ENCODE measurements at places on chromosomes 11 and 22.
A peak's percentile ranks its signal among the peaks of the same experiment; 100 is the strongest.

- peak; percentile 39 for DNase-seq
These were observed 1.7 kb upstream of the XBP1 start for GRCh38 chr22:28801845-28802594.

- DNase-seq = no peak
These were observed 39.1 kb upstream of the GRAMD4 start for GRCh38 chr22:46580940-46581537.

GRCh38 chr11:58334708-58335107 lies 24.2 kb downstream of the OR5B17 start:
- no peak for DNase-seq

DNA sequence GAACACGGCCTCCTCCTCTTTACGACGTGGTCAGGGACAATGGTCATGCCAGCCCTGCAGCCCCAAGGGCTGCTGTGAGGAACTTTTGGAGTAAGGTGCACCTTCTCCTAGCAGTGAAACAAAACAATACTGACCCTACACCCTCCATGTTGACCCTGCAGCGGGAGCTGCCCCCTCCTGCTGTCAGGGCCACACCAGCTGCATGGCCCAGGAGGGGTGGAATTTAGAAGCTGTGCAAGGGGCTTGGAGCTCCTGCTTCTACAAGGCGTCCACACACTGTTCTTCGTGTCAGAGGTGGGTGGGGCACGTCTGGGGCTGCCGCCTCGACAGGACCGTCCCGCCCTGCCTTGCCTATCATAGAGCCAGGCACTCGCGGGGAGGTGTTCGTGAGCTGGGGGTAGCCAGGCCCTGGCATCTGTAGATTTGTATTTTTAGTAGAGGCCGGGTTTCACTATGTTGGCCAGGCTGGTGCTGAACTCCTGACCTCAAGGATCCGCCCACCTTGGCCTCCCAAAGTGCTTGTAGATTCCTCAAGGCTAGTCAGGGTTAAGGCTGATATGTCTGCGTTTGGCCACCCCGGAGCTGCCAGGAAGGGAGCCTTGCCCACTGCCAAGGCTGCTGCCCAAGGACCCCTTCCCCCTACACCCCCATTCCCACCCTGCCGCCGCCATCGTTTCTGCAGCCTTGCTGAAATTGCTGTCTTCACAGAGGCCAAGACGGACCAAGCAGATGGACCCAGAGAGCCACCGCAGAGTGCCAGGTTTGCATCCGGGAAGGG lies 15.9 kb downstream of the INCENP start:
- DNase-seq = no peak

GRCh38 chr11:95943546-95943945 lies 19.6 kb upstream of the MTMR2 start:
- DNase-seq = no peak

- DNase-seq = no peak
These were observed 1264.0 kb upstream of the CNTN5 start for GRCh38 chr11:97756571-97757335.

DNA sequence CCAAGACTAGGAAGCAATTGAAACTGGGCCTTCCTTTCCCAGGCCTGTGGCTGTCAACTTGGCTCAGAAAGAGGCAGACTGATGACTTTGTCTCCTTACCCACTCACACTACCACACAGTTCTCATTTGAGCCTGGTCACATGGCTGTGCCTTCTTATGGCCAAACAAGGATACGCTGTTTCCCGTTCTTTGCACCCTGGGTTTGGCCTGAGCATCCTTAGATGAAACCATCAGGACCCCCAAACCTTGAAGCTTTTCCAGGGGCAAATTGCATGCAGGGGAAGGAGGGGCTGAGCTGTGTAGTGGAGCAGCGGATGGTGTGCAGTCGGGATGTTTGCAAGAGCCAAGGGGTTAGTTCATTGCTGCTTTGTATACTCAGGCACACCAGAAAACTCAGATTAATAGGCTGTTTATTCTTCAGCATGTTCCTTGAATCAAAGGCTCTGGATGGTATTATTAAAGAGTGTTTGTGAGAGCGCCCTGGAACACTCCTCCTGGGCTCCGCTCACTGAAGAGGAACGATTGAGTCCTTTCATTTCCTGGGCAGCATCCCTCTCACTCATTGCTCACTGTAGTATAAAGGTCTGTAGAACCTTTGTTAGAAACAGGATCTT lies 69.8 kb downstream of the ARFGAP2 start:
- DNase-seq = no peak

GRCh38 chr11:113675565-113675964 lies 30.5 kb downstream of the TMPRSS5 start:
- DNase-seq = no peak

- DNase-seq = no peak
These were observed 12.0 kb downstream of the STX3 start for GRCh38 chr11:59767225-59767611.
